Urinary bladder (tissue), 4 donors: ENCODE measurements at places on chromosomes 2 and 18.

DNA sequence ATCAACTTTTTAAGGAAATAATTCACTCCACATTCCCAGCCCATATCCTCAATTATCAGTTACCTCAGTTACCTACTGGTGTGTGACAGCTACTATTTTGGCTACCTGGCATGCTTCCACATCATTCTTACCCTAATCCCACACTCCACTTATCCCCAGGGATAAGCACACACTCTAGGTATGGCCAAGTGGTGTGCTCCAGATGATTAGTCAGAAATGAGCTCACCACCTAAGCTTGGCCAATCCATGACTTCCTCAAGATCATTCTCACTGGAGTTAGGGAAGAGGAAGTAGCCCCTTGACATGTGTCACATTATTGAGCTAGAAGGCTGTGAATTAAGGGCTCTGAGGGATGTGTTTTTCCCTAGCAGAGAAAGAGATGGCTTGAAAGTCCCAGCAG is 20.9 kb upstream of the SMAD4 start:
- no peak for DNase-seq

- DNase-seq = no peak
These were observed 24.3 kb downstream of the NCK2 start for GRCh38 chr2:105768961-105769452.

GRCh38 chr18:55452123-55452611 is 135.8 kb downstream of the TCF4 start:
- DNase-seq = peak; percentile 45

DNA sequence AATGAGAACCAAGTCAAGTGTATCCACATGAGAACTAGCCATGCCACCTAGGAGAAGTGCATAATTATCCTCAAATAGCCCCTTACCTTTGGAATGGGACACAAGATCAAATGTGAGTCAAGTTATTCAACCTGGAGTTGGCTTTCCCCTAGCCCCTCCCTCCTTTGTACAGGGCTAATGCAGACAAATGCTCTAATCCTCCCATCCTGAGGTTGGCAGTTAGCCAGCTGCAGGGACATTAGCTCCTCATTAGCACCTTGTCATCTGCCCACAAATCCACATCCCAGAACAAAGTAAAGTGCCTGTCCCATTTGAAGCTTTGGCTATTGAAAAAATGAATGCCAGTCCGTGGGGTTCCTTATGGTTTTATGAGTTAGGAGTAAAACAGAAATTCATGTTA is 294.1 kb upstream of the FANCL start:
- no peak for DNase-seq

GRCh38 chr18:4119127-4119648 is 335.9 kb downstream of the DLGAP1 start:
- no peak for DNase-seq

GRCh38 chr18:9984080-9984479 is 70.3 kb downstream of the VAPA start:
- no peak for DNase-seq

GRCh38 chr2:46806526-46806925 is 109.1 kb downstream of the MCFD2 start:
- DNase-seq = no peak

GRCh38 chr2:158127380-158127804 is 25.7 kb downstream of the UPP2 start:
- DNase-seq = no peak

DNA sequence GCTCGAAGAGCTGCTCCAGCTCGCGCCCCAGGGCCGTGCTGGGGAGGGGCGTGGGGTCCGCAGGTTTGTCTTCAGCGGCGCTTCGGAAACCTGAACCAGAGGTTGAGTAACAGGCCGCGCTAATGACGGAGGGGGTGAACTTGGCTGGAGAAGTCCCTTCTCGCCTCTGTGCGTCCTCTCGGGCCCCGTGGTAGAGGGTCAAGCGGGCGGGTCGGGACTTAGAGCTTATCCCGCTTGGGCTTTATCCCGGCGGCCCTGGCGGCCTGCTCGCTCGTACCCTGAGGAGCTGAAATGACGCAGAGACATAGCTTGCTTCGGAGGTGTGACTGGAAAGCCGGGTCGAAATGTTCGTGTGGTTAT is 479 bp downstream of the RNMT start:
- DNase-seq = no peak

DNA sequence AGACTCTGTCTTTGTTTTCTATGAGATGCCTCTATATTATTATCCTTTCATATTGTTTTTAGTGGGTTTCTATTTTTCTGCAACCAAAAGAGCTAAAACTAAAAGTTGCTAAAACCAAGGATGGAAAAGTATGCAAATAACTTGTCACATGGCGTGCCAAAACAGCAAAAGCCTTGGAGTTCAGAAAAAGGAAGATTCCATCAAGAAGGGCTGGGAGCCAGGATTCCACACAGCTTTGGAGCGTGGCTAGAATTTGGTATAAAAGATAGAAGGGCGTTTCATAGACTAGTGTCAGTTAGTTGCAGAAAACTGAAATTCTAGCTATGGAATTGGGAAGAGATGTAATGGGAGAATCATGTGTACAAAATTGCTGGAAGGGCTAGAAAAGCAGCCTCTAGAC is 4.1 kb downstream of the SCYGR1 start:
- no peak for DNase-seq

GRCh38 chr2:196479350-196479749 is 160.2 kb upstream of the CCDC150 start:
- DNase-seq = no peak

- DNase-seq = no peak
These were observed 74.0 kb downstream of the FRZB start for GRCh38 chr2:182792441-182792840.

DNA sequence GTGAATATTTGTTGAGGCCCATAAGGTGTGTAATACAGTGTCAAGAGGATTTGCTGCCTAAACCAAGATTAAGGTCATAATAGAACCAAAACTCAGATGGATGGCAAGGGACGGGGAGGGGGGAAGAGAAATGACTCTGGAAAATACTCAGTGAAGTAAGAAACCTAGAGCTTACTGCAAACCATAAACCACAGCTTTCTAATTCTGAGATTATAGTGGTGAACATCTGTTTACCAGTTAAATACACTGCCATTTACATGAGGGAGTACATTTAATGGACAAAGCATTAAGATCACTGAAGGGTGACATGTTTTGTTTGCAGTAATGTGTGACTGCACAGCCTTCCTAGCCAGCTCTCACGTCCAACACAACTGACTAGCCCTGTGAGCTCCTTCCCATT is 19.8 kb downstream of the EVX2 start:
- no peak for DNase-seq

GRCh38 chr2:195470622-195471021 is 186.4 kb upstream of the SLC39A10 start:
- DNase-seq = no peak

DNA sequence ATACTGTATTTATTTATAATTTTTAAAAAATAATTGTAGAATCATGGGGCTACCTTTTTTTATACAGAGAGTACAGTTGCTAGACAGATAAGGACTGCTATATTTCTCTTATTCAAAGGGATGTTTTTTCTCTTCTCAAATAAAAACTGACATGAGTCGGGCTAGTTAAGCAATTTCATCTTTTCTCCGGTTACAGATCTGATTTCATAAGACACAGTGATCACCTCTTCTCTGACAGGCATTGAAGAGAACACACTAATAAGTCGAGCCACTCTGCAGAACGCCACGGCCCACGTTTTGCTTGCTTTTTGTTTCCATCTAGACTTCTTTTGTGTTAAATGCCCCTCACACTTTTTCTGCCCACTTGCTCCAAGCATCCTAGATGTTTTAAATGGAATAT is 85.4 kb downstream of the HNRNPLL start:
- DNase-seq = no peak
